ENCODE measurements at places on chromosomes 3 and 15.

DNA sequence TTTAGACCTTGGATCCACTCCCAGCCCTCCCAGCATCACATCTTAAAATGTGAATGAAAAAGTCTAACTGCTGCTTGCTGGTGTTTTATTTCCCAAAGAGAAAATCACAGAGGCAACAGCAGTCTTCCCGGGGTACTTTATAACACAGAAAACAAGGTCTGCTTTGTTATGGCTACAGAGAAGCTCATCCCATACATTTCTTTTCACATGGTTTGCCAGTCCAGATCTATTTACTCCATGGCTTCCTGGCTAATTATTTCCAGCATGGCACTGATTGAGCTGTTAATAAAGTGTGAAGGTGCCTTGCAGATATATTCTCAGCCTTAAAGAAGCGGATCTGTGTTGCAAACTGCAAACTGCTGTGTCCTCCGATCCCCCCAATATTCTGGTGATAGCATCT lies 466.1 kb upstream of the CFAP20DC start:
- DNase-seq, result no peak

- peak; percentile 43 for DNase-seq
Measured at GRCh38 chr15:65184305-65184867, 756 bp downstream of the CLPX start.

GRCh38 chr3:46859001-46859710 lies 4.1 kb downstream of the MYL3 start:
- no peak for DNase-seq

GRCh38 chr3:139355891-139356290 lies 12.1 kb downstream of the MRPS22 start:
- DNase-seq, result no peak

DNA sequence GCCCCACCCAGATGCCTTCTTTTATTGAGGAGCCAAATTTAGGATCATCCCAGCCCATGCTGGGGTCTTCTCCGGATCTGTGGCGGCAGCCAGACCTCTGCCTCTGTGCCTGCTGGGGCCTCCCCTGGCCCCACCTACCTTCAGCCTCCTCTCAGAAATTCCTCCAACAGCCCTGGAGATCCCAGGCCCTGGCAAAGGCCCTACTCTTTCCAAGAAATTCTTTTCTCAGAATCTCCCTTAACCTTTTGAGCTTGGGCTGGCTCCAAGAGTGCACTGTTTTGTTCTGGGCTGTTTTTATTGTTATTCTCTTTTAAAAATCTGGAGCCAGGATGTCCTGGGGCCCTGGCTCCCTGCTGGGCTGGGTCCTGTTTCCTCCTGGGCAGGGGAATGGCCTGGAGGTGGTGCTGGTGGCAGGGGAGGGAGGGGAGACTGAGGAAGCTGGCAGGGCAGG lies 57.8 kb downstream of the GRIP2 start:
- DNase-seq, result no peak

GRCh38 chr3:31013843-31014242 lies 119.4 kb upstream of the GADL1 start:
- no peak for DNase-seq

- DNase-seq, result no peak
Measured at GRCh38 chr15:63450884-63451225, 53.5 kb upstream of the USP3 start.

DNA sequence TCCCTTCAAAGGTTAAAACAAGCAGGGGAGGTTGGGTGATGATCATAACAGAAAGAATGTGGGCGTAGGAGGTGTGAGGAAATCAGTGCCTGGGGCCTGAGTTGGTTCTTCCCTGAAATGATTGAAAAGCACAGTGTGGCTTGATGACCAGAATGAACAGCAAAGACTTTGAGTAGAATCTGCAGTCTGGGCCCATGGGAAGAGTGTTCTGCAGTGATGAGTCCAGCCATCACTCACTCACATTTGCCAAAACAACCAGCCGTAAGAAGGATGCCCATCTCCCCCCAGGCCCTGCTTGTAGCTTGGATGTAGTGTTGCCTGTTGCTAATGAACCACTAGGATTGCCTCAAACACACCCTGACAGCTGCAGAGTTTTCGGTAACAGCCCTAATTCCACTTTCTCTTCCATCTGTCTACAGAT lies 67.9 kb downstream of the VGLL3 start:
- DNase-seq, result no peak

- DNase-seq, result no peak
Measured at GRCh38 chr15:100222349-100222715, 119.4 kb downstream of the ADAMTS17 start.

DNA sequence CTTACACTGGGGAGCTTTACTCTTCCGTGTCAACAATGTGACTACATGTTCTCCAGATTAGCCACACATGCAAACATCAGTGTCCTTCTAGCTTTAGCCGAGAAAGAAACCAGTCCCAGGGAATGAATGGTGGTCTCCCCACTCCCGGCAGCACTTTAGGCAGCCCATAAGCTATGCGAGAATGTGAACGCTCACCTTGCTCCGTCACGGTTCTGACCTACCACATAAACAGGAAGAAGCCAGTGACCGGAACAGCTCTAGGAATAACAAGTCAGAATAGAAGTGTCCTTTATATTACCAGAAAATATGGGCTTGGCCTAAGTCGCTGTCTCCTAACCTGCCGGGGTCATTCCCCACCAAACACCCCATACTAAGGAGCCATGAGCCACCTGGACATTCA lies 98.0 kb upstream of the ABHD17C start:
- DNase-seq, result no peak

DNA sequence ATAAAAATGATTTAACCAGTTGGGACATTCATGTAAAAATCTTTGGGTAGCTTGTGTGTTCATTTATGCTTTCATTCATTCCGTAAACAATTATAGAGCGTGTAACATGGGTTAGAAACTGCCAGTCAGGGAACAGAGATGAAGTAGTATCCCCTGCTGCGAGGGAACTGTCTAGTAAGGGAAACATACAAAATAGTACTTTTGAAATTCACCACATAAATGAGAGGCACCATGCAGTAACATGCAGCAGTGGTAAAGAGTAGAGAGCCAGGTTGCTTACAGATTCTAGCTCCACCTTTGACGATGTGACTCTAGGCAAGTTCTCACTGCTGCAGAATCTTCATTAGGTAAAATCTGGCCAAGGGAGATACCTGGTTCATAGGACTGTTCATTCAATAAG lies 938 bp downstream of the DZIP3 start:
- peak; percentile 56 for DNase-seq

DNA sequence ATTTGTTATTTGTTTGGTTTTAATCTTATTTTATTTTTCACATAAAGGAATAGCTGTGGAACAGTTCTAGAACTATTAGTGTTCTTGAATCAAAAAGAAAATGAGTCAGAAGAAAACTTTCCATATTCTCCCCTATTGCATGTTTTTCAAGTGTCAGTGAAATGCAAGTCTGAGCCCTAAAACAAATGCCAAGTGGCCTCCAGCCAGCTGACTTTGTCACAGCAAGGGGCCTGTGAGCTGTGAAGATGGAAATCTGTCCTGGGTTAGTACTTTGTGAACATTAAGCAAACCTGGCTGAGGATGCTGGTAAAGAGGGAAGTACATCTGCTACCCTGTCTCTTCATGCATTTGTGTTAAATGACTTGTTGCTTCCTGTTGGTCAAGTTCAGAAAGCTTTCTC lies 14.2 kb downstream of the LRRC49 start:
- DNase-seq, result no peak

DNA sequence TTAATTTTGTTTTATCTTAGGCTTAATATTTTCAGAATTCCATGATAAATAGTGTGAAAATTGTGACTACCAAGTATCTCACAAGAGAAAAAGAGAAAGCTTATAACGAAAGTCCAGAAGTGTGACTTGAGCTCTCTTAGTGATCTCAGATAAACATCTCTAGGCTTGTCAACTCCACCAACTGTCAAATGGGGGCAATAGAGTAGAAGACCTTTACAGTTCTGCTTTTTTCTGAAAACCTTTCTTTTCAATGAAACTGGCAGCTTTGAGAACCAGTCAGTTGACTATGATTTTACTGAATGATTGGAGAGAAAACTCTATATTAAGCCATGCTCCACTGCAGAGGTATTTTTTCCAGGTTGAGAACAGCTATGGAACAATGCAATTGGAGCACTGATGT lies 119.2 kb upstream of the TP63 start:
- no peak for DNase-seq

DNA sequence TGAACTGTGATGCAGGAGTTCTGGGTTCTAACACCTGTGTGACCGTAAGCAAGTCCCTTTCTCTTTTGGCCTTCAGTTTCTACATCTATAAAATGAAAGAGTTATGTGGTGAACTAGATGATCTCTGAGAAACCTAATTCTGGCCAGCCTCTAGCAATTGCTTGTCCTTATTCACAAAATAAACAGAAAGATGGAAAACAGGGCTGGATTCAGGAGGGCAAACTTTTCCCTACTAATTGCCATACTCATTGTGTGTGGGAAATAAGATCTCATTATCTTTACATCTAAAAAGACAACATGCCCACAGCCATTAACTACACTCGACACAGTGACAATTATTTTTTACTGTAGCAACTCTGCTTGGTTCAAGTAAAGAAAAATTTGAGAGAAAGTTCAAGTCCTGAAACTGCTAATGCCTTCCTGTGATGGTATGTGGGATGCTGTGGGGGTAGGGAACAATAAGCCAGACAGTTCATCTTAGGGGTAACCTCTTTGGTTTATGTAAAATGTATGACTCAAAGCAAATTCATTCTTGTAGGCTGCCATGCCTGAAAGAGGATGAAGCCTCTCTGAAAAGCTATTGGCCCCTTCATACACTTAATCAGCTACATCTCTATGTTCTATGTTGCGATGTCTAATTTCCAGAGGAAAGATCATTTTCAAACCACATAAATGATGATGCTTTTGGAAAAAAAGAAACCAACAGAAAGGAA lies 177.6 kb upstream of the BCL6 start:
- DNase-seq, result no peak

- DNase-seq, result no peak
Measured at GRCh38 chr15:32747921-32748342, 30.1 kb downstream of the GREM1 start.
